ENCODE measurements at places on chromosomes 6 and 20.

- DNase-seq: no peak
Measured at GRCh38 chr6:34374069-34374468, 18.4 kb downstream of the NUDT3 start.

- DNase-seq: no peak
Measured at GRCh38 chr6:13287104-13287503, 41.2 kb downstream of the TBC1D7 start.

DNA sequence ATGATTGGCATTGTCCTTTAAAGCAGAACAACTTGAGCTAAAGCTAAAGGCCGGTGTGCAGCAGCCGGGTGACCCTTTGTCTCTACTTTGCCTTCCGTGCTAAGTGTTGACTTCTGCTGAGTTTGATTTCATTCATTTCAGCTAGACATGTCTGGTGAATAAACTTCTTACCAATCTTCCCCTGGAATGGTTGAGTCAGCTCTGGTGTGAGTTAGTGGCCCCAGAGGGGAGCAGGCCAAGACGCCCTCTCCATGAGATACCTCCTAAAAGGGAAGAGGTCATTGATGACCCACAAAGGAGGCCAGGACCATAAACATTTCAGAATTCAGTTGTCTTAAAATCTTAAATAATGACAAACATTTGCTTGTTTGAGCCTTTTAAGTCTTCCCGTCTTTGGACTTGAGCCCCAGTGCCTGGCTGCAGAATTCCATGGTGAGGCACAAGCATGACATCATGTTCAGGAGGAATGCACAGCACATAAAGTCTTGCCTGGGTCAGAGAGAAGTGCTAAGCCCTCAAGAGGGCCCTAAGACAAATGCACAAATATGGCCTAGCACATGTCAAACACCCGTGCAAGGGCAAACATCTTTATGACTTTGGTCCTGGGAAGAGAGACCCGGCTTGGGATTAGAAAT lies 96.3 kb upstream of the NEDD9 start:
- DNase-seq: no peak

DNA sequence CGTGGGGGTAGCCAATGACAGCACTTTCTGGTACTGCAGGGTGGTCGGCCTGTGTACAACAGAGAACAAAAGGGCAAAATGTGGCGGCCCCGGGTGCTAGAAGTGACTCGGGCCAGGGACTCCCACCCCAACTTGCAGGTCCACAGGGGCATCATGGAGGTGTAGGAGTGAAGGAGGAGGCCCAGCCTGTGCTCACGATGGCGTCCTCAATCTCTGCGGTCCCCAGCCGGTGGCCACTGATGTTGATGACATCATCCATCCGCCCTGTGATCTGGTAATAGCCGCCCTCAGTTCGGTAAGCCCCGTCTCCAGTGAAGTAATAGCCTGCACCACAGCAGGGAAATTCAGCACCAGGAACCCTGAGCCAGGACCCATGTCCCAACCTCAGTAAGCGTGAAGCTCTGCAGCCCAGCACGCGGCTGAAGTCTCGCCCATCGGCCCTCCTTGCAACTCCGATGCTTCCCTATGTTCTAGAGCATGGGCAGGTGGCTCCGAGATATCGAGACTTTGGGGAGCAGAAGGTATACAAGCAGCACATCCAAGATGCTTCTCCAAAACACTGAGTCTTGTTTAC lies 20.2 kb upstream of the APMAP start:
- no peak for DNase-seq

DNA sequence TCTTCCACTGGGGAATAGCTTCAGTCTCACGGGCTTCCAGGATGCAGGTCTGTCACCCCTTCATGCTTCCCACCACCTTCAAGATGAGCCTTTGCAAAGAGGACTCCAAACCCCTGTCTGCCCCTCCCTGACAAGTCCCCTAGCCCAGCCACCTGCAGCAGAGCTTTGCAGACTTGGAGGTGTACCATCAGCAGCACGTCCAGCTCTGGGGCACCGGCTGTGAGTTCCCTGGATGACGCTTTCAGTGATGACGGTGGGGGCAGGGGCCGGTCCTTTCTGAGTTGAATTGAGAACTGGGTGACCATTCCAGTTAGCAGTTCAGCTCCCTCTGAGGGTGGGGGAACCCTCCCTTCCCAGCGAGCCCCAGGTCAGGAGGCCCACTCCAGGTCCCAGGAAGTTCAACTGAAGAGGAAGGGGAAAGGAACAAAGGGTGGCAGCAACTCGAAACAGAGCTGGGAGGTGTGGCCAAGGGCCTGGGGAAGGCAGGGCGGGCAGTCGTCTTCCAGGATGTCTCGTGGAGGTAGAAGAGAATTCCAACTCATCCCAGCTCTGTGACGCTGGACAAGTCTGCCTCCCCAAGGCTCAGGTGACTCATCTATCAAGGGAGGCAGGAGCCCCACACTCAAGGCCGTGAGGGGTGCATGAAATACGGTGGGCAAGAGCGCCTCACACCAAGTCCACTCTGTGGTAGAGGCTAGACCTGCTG lies 86.0 kb downstream of the PTPN1 start:
- no peak for DNase-seq

- DNase-seq: no peak
Measured at GRCh38 chr6:13348334-13349113, 20.2 kb upstream of the TBC1D7 start.

DNA sequence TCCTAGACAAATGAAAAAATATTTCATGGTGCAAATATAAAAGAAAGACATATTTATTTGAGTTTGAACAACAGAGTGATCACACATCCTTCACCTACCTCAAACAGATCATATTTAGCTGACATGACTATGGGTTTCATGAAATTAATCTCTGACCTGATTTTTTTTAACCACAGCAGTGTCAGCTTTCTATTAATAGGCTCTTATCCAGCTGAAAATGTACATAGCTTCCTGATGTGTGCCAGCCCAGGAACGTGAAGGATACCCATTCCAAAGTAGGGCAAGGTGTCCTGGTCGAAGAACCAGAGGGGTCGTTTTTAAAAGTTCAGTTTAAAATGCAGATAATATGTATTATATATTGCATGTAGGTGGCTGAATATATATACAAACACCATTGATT lies 19.8 kb downstream of the TRDN start:
- no peak for DNase-seq
